ENCODE measurements at places on chromosomes 4 and X.
A peak's percentile ranks its signal among the peaks of the same experiment; 100 is the strongest.

DNA sequence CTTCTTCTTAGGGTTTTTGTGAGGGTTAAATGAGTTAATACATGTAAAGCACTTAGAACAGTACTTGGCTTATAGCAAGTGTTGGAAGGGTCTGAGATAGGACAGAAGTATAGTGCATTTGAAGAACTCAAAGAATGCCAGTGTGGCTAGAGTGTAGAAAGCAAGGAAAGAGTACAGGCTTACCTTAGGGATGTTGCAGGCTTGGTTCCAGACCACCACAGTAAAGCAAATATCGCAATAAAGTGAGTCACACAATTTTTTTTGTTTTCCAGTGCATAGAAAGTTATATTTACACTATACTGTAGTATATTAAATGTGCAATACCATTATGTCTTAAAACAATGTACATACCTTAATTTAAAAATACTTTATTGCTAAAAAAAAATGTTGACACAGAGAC is 41.3 kb downstream of the KIF4A start:
- DNase-seq, result peak; percentile 21

DNA sequence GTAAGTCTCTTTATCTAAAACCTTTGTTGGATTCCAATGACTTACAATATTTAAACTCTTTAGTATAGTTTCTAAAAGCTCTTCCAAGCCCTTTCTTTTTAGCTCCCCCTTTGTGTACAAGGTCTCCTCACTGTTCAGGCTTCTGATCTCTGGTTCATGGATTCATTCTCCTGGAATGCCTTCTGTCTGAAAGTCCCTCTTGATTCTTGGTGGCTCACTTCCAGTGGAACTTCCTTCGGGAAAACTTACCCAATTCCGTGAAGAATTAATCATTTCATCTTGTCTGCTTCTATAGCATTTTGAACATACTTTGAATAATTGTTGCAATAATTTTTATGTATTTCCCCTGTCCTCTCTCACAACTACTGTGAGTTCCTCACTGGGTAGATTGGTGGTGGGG is 3.6 kb downstream of the ARHGAP24 start:
- DNase-seq, result peak; percentile 9

- peak; percentile 97 for DNase-seq
Observed at GRCh38 chr4:38667085-38667893, 3.3 kb downstream of the KLF3 start.

DNA sequence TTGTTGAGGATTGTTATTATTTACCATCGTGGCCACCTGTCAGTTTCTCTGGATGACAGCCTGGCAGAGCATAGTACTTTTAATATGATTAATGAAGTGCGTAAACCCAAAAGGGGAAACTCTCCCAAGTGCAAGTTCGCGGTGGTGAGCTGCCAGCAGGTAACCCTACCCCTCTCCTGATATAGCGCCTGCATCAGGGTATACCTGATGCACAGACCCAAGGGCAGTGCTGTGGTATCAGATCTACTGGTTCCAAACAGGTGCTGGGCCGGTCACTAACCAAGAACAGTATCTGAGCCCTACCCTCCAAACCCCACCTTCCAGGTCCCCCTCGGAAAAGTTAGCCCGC is 1.6 kb downstream of the RNF150 start:
- peak; percentile 35 for DNase-seq

DNA sequence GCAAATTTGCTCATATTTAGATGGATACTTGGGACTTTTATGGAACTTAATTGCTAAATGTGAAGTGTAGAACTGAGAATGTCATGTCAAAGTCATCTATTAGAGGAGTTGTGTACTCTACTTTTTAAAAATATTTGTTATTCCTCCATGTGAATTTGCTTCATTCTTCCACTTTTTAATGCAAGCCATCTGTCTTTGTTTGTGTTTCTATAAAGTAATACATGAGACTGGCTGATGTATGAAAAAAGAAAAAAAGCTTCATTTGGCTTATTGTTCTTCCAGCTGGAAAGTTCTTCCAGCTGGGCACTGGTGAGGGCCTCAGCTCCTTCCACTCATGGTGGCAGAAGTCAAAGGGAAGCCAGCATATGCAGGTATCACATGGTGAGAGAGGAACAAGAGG is 114.6 kb upstream of the GRID2 start:
- no peak for DNase-seq

DNA sequence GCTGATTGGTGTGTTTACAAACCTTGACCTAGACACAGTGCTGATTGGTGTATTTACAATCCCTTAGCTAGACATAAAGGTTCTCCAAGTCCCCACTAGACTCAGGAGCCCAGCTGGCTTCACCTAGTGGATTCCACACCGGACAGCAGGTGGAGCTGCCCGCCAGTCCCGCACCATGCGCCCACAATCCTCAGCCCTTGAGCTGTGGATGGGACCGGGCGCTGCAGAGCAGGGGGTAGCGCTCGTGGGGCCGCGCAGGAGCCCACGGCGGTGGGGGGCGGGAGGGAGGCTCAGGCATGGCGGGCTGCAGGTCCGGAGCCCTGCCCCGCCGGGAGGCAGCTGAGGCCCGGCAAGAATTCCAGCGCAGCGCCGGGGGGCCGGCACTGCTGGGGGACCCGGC is 30.7 kb downstream of the MEPE start:
- DNase-seq, result no peak

DNA sequence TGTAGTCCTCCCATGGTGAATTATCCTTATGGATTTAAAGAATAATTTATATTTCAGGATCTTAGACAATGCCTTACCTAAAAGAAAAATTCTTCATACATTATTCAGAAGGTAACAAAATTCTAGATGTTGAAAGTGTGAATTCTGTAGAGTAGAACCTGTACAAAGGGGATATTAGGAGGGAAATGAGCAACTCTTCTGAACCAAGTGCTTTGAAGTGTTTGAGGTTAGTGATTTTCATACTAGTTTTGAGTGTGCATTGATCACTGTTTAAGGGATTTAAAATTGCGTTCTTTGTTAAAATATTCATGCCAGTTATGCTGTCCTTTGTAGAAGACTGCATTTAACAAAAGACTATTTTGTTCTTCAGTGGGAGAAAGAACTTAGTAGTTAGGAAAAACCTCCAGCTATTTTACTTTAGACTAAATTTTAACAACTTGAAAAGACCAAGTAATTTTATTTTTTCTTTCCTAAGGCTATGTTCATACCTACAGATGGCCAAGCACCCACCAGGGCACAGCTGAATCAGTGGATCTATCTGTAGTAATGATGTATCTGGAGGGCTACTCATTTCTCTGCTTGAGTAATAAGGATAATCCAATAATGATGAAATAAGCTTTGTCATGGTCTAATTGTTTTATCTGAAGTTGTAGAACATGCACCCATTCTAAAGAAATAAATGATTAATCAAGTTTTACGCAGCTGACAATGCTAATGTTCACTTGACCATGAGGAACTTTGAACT is 134.3 kb upstream of the RPS6KA6 start:
- DNase-seq, result no peak

DNA sequence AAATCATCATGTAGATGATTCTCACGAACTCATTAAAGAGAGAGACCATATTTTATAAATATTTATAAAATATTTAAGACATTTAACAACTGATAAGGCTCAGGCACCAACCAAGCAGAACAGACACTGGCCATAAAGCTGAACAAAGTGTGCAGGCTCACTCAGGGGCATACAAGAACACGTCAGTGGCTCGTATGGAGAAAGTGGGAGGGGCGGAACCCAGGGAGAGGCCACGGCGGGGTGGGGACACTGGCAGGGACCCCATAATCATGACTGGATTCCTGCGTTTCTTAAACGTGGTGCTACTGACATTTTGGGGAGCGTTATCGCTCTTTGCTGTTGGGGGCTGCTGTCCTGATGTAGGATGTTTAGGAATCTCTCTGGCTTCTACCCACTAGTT is 31.3 kb upstream of the FAT1 start:
- DNase-seq, result no peak

DNA sequence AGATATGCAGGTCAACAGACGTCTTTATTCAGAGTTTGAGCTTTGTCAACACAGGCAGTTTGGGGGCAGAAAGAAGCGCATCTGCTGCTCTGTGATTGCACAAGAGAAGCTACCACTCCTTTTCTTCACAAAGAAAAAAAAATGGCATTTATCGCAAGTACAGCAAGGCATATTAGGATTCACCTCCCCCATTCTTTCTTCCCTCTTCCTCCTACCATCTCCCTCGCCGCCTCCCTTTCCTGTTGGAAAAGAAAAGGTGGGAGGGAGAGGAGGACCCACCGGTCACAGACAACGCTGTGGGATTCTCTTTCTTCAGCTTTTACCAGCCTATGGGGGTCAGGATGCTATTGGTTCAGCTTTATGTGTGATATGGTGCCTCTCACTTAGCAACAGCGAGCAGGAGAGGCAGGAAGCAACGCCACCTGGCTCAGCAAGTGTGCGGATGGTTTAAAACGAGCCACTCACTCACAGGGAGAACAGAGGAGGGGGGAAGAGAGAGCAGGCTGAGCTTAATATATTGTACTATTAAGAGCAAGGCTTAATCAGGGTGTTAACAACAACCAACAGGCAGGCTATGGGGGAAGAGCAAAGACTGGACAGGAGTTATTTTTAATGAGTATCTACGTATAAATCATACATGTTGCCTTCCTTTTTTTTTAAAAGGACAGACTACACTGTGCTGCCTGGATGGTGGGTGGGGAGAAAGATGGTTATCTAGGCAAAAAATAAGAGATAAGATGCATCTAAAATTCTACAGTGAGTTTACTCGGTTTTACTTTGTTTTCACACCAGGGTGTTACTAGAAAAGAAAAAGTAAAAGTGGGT is 104.7 kb downstream of the MAML3 start:
- peak; percentile 66 for DNase-seq

DNA sequence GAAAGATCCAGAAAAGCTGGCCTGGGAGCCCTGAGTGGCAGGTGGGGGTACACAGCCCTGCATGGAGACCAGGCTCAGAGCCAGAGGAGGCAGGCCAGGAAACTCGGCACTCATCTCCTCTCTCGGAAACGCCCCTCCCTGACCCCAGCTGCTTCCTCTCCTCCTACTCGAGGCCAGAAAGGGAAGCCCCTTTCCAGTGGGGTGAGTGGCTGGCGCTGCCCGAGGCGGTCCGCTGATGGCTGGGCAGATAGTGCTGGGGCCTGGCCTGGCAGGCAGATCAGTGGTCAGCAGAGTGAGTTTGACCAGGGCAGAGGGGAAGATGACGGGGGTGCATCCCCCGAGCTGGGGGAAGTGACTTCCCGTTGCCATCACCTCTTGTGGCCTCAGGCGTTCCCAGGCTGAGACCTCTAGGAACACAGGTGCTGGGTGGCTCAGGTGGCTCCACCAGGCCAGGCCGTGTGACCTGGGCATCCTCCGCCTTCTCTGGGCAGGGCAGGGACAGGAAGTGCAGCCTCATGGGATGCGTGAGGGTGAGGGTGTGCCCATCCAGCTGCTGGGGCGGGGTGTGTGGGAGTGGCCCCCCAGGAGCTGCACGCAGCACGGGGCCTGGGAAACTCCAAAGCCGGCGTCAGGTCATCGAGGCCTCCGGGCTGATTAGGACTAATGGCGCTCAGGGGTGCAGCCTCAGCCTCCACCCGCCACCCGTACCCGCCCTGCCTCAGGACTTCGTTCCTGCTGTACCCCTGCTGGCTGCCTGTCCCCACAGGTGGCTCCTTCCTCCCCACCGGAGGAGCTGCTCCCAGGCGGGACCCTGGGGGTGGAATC is 5.7 kb downstream of the SH3BP2 start:
- DNase-seq, result peak; percentile 38

- peak; percentile 49 for DNase-seq
Observed at GRCh38 chr4:130393231-130393630, 1297.3 kb downstream of the C4orf33 start.

- DNase-seq, result no peak
Observed at GRCh38 chrX:138946926-138947325, 235.4 kb upstream of the FGF13 start.

GRCh38 chr4:188819233-188819632 is 680.0 kb downstream of the TRIML1 start:
- peak; percentile 23 for DNase-seq

DNA sequence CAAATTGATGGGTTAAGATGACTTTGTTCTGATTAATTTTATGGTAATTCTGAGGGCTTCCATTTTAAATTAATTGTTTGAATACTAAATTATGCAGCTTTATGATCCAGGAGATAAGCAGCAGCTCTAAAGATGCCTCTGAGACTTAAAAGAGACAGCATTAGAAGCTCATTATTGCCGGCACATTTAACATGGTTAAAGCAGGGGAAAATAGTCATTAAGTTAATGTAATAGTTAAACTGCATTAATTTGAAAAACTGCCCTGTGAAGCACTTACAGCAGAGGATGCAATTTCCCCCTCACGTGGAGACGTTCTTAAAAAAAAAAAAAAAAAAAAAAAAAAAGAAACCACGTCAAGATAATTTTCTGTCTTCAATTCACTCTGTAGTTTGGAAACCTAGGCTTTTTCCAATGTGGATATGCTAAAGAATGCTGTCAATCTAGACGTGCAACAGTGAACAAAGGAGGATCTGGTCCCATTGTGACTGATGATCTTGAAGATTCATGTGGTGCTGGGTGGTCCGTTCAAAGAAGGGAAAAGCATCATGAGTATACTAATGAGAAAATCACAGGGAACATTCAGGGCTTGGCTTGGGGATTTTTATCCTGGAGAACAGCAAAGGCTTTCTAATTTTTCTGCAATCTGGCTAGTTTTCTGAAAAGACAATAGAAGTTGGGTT is 440.6 kb upstream of the HS3ST1 start:
- DNase-seq, result no peak

GRCh38 chr4:123343400-123344041 is 53.1 kb upstream of the SPRY1 start:
- no peak for DNase-seq

DNA sequence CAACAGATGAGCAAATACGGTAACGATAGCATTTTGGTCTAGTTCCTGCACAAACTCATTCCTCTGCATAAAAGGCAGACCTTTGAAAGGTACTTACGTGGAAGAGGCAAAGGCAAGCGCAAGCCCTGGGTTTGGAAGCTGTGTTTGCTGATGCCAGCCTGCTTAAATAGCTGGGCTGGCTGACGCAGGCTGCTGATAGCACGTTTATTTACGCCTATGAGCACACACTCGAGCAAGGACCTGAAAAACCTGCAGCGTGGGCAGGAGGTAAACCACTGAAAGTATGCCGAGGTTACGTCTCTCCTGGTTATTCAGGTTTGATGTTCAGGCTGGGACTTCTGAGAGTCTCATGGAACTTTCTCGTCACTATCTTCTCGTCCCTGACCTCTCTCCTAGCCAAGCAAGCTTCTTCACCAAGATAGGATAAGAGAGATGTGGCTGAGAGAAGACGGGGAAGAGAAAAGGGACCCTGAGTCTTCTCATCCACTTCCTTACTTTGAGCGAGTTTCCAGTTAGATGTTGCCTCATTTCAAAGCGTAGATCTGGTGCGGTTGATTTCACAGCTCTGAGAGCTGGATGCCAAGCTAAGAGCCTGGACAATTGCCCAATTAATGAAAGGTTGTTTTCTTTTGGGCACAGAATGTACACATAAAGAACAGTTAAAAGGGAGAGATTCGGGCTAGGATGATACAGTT is at the start of gene HOPX:
Gene HOPX, minus strand, starts transcription at position 139 of the 695 bp plus-strand sequence. CDS start 23,480 bp downstream, outside the sequence.
- peak; percentile 64 for DNase-seq

GRCh38 chrX:123626962-123627361 is 105.9 kb downstream of the THOC2 start:
- peak; percentile 29 for DNase-seq

- DNase-seq, result peak; percentile 87
Observed at GRCh38 chr4:147578051-147578476, 39.1 kb upstream of the TMEM184C start.

GRCh38 chr4:35493977-35494376 is 750.3 kb downstream of the ARAP2 start:
- no peak for DNase-seq

GRCh38 chr4:17559709-17560048 is 17.3 kb upstream of the LAP3 start:
- no peak for DNase-seq

- DNase-seq, result peak; percentile 65
Observed at GRCh38 chr4:20474119-20474518, 222.4 kb downstream of the SLIT2 start.
